ENCODE measurements at places on chromosomes 6 and 20.

DNA sequence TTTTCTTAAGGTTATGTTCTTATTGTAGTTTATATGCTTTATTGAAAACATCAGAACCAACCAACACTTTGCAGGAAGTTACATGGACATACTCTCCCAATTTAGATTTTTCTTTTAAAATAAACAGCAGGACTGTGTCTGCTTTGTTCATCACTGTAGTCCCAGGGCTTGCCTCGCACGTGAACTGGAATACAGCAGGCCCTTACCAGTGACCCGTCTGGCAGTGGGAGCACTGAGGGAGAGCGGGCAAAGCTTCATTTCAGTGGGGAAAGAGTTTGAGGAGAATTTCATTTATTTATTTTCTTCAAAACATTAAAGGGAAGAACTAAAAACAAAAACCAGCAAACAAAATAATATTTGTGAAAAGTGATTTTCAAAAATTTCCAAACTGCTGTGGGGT, 230.8 kb downstream of the PAX1 start:
- no peak for DNase-seq

GRCh38 chr6:38477680-38478260, 162.0 kb downstream of the BTBD9 start:
- DNase-seq = no peak

DNA sequence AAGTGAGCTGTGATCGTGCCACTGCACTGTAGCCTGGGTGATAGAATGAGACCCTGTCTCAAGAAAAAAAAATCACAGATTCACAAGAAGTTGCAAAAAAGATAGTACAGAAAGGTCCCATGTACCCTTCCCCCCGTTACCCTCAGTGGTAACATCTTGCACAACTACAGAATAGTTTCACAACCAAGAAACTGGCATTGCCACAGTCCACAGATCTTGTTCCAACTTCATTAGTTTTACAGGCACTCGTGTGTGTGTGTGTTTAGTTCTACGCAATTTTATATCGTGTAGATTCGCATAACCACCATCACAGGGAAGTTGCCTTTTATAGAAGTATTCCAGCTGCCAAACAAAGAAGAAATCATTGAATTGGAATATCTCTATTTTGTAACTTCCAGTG, 19.1 kb downstream of the SPATA2 start:
- DNase-seq = no peak

DNA sequence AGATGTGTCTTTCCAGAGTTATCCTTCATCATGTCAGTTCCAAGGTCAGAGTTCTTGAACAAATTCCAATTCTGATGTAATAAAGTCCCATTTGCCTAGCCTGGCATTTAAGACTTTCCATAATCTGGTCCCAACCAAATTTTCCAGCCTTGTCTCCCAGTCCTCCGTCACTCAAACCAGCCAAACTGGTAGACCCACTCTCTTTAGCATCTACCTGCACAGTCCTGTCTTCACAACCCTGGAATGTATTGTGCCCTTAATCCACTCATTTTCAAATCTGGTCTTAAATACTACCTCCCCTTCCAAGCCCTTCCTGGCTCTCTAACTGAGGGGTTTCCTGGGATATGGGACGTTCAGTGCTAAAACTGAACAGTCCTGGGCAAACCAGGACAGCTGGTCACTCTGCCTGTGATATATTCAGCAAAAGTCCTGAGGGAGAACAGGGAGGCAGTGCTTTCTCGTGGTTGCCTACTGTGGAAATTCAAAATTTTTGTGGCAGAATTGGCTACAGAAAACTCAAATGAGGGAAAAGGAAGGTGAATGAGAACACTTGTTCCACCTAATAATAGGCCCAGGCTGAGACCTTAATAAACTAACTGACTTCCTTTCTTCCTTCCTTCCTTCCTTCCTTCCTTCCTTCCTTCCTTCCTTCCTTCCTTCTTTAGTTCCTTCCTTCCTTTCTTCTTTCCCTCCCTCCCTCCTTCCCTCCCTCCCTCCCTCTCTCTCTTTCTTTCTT, 10.8 kb upstream of the AKAP7 start:
- DNase-seq = no peak

GRCh38 chr6:134295953-134296553, 21.9 kb downstream of the SGK1 start:
- no peak for DNase-seq

- DNase-seq = no peak
These were observed 199.7 kb downstream of the SAMD5 start for GRCh38 chr6:147708170-147708569.

DNA sequence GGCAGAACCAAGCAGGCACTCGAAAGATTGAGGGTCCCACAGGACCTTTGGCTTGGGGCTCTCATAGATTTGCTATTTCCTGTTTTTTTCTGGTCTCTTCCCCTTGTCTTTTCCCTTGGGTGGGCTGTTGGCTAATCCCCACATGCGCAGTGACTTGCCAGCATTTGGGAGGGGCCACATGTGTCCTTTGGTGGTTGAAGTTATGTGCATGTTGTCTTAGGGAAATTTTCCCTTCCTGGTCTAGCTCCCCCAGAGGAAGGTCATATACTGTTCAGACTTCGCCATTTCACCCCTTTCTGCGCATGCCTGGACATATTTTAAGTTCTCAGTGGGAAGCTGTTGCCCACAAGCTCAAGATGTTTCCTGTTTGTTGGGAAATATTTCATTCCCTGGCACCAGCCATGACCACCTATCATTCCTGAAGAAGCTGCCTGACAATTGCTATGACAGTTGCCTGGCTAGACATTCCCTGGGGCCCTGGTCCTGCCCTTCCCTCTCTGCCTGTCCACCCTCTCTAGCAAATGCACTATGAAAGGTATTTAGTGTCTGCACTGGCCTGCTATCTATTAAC, 156.2 kb upstream of the THBS2 start:
- no peak for DNase-seq

- DNase-seq = no peak
These were observed 112.8 kb downstream of the HFE start for GRCh38 chr6:26199773-26200764.

GRCh38 chr20:14523090-14523489, 185.7 kb upstream of the FLRT3 start:
- no peak for DNase-seq

GRCh38 chr6:138485586-138486248, 13.6 kb downstream of the NHSL1 start:
- DNase-seq = no peak

DNA sequence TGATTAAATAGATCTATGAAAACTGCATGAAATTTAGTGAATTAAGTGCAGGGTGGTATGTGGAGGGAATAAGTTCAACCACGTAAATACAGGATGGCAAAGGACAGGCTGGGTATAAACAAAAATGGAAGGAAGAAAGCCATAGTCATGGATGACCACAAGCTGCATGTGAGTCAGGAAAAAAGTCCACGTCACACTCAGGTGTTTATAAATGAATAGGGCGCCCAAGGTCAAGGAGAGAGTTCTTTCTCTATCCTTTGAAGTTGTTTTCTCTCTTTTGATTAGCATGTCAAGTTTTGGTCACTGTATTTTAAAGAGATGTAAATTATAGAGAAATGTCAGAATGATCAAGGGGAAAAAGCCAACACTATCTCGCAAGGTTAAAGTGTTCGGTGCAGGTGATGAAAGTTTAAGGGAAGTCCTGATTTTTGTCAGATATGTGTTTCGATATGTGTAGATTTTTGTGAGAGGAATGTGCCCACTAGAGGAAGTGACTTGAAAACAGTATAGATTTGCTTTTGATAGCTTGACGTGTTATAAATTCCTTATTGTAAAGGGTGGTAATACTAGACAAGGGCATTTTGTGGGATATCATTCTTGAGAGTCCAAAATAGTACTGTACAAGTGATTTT, 58.7 kb downstream of the MAP3K4 start:
- DNase-seq = no peak

DNA sequence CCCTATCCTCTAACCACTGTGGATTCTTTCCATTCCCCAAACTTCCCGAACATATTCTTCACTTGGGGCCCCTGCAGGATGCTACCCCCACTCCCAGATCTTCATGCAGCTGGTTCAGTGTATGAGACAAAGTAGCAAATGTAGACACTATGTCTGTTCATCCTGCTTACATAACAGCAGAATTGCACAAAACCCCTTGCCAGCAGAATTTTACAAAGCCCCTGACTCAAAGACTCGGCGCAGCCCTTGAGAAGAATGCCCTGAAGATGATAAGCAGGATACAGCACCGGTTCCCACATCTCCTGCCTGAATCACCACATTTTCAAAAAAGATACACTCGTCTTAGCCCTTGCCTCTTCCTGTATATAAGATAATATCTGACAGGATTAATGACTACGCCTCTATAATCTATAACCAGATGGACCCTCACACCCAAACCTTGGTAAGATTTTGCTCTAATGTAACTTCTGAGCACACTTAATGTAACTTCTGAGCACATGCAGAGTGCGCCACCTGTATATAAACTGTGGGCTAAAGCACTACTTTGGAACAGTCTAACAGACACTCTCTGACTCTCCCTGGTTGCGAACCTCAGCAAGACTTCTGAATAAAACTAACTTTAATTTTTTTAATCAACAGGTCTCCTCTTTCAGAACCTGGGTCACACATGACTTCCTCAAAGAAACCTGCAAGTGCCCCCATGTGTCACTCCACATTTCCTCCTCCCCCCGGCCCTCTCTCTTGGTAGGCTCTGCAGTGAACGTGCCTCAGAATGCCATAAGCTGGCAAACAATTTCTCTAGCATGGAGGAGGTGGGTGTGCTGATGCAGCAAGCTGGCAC, 28.7 kb downstream of the RALGAPA2 start:
- DNase-seq = no peak

DNA sequence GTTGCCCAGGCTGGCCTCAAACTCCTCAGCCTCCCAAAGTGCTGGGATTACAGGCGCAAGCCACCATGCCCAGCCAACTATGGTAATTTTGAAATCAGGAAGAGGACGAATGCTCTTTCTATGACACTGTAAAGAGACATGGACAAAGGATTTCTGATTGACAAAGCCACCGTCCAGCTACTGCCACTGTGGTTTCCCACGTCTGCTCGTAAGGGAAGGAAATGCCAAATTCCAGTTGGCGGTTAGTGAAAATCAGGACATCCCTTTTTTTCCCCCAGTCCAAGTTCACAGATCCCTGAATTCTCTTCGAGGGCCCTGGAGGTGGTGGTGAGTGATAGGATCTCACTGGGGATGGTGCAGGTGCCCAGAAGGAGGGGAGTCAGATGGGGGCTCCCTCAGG, 31.2 kb downstream of the SNAI1 start:
- no peak for DNase-seq

GRCh38 chr6:41518118-41518517, 28.1 kb upstream of the FOXP4 start:
- DNase-seq = no peak

- peak; percentile 67 for DNase-seq
These were observed 4.8 kb upstream of the ZKSCAN8 start for GRCh38 chr6:28136585-28137504.

DNA sequence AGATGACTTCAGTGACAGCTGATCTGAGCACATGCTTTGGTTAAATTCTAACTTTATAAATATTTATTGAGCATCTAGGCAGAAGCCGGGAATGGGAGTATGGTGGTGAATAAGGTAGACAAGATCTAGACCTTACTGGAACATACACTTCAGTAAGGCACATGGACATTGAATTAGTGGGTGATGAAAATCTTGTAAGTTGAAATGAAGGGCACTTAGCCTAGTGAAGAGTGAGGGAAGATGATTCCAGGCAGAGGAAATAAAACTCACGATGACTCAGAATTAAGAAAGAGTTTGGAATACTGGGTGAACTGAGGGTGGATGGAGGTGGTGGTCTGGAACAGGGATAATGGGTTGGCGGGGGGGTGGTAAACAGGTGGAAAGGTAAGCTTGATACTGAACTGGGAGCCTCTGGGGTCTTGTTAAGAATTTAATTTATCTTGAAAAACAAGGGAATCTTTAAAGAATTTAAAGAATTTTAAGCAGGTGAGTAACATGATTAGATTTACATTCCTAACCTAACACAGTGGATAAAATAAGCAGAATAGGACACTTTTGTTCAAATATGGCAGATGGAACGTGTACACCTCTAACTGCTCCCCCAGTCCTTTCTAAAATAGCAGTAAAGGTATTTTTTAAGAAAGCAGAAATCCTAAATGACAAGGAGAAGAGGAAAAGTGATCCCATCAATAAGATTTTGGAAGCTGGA, 75.2 kb upstream of the ARHGAP18 start:
- no peak for DNase-seq

All from progenitor cell of endocrine pancreas (in vitro differentiated cells).